ENCODE measurements at places on chromosomes 7 and 10. TPM values are rescaled to one million over a fixed set of nuclear protein-coding genes. Genes with fewer than 3 reads are reported as not detected.

The ADAMTS14 gene
- total RNA-seq = 12.6 TPM

The CRYGN gene
- total RNA-seq = not detected

The MUC12 gene
- not detected for total RNA-seq

DNA sequence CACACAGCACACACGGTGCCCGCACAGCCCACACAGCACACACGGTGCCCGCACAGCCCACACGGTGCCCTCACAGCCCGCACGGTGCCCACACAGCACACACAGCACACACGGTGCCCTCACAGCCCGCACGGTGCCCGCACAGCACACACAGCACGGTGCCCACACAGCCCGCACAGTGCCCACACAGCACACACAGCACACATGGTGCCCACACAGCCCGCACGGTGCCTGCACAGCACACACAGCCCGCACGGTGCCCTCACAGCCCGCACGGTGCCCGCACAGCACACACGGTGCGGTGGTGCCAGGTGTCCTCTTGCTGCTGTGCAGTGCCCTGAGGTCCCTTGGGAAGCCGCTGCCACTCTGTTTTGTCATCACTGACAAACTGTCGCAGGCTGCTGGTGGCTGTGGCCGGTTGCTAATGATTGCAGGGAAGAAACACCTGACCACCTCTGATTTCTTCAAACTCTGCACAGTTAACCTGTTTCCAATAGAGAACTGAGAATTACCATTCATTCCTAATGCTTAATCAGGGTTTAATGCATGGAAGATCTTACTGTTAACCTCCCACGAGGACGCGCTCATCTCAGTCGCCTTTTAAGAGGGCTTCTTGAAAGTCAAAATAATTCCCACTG, 66.9 kb downstream of the GLRX3 start:
- no peak for DNase-seq

GRCh38 chr7:102253066-102253972, 33.3 kb upstream of the SH2B2 start:
- DNase-seq = no peak

GRCh38 chr7:77524731-77525130, 12.4 kb upstream of the PTPN12 start:
- no peak for DNase-seq

DNA sequence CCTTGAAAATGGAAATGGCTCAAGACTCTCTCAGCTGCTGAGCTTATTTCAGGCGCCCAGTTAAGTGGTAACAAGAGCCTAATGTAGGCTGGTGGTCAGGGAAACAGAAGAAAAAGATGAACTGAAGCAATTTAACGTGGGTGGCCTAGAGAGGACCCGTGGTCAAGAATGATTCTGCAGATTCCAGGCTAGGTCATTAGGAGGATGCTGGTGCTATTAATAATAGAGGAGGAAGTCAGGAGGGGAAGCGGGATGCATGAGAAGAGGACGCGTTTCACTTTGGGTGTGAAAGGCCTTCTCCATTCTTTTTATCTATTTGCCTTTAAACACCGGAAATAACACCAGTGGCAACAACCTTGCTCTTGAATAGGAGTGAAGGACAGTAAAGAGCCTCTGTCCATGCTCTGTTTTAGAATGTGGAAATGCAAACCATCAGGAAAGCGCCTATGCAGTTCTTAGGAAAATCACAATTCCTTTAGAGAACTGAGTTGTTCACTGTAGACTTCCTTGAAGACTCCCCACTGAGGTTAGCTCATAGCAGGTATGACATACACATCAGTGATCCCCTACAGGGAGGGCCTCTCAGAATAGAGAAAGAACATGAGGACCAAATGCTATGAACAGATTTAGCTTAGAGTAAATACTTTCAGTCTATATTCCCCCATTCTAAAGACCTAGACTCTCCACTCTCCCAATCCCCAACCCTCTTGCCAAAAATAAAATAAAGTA, 8.6 kb downstream of the LIPA start:
- DNase-seq = no peak

GRCh38 chr7:157807510-157807909, 470.7 kb downstream of the DNAJB6 start:
- DNase-seq = peak; percentile 42

The ANXA7 gene
- total RNA-seq = 99.3 TPM

DNA sequence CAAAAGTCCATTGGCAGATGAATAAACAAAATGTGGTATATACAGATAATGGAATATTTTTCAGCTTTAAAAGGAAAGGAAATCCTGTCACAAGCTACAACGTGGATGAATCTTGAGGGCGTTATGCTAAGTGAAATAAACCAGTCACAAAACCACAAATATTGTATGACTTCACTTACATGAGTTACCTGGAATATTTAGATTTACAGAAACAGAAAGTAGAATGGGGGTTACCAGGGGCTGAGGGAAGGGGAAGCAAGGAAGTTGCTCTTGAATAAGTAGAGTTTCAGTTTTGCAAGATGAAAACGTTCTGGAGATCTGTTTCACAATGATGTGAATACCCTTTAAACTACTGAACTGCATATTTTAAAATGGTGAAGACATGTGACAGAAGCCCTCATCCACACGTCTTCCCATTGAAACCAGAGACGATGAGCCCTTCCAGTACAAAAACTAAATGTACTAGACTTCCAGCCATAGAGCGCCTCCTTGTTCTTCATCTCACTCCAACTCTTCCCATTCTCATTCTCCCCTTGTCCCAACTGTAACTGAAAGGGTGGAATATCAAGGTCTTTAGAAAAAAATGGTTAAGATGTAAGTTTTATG, 62.4 kb downstream of the MICU1 start:
- no peak for DNase-seq

GRCh38 chr7:132491391-132491945, 84.8 kb downstream of the PLXNA4 start:
- DNase-seq = no peak

GRCh38 chr10:43879742-43880141, 231.1 kb upstream of the ZNF32 start:
- no peak for DNase-seq

DNA sequence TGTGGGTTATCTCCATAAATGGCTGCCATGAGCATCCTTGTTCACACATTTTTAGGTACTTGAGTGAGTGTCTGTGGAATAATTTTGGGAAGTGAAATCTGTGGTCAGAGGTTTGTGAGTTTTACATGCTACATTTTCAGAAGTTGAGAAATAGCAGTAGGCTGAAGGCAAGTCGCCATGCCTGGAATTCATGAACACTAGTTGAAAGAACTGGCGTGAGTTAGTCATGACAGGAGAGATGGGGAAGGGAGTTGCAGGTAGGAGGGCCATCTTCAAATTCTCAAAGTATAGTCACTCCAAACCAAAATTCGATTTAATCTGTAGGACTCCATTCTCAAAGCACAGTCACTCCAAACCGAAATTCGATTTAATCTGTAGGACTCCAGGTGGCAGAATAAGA, 89.6 kb downstream of the EGFR start:
- no peak for DNase-seq

The NET1 gene
- total RNA-seq = 225 TPM

DNA sequence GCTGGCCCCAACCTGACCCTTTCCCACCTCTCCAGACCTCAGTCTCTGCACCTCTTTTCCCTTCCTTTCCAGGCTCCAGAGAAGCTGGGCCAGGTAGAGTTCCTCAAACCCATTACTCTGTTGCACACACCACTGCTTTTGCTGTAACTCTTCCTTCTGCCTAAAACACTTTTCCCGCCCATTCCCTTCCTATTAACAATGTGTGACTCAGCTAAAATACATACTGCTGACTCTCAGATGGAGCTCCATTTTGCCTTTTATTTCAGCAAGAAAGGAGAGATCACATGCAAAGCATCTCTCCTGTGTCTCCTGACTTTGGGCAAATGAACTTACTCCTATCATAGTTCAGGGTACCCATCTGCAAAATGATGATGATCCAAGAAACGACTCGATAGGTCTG, 201.0 kb downstream of the CALN1 start:
- no peak for DNase-seq

- no peak for DNase-seq
Observed at GRCh38 chr10:110499796-110500514, 2.2 kb downstream of the DUSP5 start.

- DNase-seq = no peak
Observed at GRCh38 chr7:93756890-93757289, 133.7 kb downstream of the TFPI2 start.

The PRRT4 gene
- total RNA-seq = 7.6 TPM

- no peak for DNase-seq
Observed at GRCh38 chr10:77575271-77576006, 62.2 kb downstream of the KCNMA1 start.

The CELF2 gene
- 57.5 TPM for total RNA-seq

The RTKN2 gene
- total RNA-seq = 8.1 TPM

DNA sequence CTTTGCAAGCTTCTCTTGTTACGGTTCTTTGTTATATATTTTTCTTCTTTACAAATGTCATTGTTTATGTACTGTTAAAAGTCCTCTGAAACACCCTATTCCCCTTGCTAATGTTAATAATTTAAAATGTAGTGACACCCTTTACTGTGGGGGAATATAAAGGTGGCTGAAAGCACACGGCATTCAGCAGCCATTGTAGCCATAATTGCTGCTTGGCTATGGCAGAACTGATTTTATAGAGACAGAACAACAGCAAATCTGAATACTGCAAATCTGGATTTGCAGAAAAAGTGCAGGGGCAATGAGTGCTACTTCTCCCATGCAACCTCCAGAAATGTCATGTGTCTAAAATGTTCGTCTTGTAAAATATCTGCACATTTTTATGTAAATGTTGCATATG, 3.7 kb upstream of the WASL start:
- no peak for DNase-seq

GRCh38 chr7:69608049-69608448, 9.8 kb downstream of the AUTS2 start:
- DNase-seq = no peak

DNA sequence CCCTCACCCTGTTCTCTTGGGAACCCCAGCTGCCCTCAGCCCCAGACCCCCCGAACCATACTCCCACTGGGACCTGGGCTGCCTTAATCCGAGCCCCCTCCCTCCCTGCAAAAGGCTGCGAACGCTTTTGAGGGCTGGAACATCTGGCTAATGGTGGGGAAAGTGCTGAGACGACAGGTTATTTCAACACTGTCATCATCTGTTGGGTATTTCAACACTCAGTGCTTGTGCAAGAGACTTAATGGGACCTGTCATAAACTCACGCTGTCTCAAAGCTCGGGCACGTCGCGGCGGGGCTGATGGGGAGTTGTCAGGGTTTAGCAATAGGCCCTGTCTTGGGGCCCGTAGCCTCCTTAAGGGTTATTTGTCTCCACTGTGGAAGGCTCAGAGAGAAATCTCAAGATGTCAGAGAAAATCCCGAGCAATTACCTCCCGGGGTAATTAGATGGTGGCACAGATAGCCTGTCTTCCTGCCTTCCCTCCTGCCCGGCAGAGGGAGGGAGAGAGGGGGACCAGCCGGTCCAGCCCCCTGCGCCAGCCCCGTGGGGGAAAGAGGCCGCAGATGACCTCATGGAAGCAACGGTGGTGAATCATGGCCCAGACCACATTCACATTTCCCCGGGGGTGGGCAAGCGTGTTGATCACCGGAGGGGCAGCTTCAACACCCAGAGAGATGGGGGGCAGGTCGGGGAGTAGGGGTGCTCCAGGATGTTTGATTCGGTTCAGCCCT, 88.7 kb upstream of the MYL10 start:
- DNase-seq = peak; percentile 64

The PLAU gene
- total RNA-seq = 37.8 TPM

- no peak for DNase-seq
Observed at GRCh38 chr7:141444961-141445360, 106.2 kb upstream of the AGK start.

- DNase-seq = peak; percentile 63
Observed at GRCh38 chr7:157432541-157432956, 95.7 kb downstream of the DNAJB6 start.

The OR9A2 gene
- total RNA-seq = 0.41 TPM

DNA sequence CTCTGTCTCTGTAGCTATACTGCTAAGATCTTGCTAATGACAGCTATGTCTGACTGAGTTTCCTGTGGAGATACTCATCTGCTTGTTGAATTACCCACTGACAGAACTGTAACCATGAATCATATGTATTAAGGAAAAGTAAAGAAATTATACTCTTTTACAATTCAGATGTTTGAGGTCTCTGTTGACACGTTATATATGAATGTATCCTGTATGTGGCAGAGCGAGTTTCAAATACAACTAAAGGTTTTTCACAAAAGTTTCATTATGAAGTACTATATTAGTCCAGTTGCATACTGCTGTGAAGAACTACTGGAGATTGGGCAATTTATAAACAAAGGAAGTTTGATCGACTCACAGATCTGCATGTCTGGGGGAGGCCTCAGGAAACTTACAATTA, 232.5 kb downstream of the CDK14 start:
- DNase-seq = no peak

The DOCK4 gene
- total RNA-seq = 34.9 TPM

The CXCL12 gene
- 121 TPM for total RNA-seq

GRCh38 chr7:124532166-124532565, 233.4 kb downstream of the GPR37 start:
- DNase-seq = no peak

The SPDYE3 gene
- not detected for total RNA-seq

GRCh38 chr10:21715531-21716195, 181.6 kb downstream of the MLLT10 start:
- DNase-seq = no peak

DNA sequence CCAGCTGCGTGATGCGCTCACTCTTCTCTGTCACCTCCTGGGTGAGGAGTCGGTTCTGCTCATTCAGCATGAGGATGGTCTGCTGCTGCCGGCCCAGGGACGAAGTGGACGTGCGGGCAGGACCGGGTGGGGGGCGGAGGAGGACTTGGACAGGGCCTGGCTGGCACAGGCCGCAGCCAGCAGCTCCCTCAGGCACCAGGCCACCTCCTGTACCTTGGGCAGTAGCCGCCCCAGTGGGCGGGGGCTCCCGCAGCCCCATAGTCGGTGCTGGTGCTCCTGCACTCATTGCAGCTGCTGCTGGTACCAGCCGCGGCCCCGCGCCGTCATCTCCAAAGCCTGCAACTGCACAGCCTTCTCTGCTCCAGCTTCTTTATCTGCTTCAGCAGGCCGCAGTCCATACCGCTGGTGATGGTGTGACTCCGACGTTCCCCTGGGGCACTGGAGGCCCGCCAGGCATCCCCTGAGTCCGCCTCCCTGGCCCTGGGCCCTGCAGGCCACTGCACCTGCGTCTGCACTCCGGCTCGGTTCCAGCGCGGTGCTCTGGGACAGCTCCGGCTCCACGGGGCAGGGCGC, 884.9 kb upstream of the ZNF722 start:
- DNase-seq = no peak

GRCh38 chr7:115779561-115779960, 251.0 kb downstream of the TFEC start:
- no peak for DNase-seq

DNA sequence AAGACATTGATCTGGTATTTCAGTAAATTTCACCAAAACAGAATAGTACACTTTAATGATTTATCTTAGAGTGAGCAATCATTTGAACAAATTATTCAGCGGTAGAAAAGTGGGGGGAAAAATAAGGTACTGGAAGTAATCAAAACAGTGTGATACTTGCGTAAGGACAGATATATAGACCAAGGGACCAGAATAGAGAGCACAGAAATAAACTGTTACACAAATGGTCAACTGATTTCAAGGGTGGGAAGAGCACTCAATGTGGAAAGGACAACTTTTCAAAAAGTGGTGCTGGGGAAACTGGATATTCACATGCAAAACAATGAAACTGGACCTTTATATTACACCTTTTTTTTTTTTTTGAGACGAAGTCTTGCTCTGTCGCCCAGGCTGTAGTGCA, 119.9 kb downstream of the NRBF2 start:
- DNase-seq = no peak

GRCh38 chr10:2476218-2476811, 591.0 kb upstream of the PFKP start:
- peak; percentile 79 for DNase-seq
